ENCODE measurements at places on chromosomes 3 and 15.

DNA sequence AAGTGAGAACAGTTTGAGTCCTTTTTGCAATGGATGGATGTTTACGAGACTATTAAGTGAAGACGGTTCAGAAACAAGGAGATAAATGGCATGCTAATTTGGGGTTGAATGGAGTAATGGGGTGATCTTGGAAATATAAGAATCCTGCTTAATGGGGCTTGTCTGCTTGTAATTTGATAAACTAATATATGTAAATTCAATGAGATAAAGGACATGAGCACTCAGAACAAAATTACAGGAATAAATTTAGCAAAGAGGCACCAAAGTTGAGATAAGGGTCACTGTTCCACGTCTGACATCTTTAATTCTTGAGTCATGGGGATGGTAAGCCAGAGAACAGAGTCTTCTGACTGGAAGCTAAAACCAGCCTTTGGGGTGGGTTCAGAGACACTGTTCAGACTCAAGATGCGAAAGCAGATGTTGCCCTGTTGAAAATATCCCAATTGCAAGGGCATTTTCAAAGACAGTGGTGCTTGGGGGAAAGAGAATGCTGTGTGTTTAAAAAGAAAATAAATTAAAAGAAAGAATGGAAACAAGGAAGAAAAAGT is 67.8 kb upstream of the CHRNB4 start:
- peak; percentile 51 for DNase-seq

DNA sequence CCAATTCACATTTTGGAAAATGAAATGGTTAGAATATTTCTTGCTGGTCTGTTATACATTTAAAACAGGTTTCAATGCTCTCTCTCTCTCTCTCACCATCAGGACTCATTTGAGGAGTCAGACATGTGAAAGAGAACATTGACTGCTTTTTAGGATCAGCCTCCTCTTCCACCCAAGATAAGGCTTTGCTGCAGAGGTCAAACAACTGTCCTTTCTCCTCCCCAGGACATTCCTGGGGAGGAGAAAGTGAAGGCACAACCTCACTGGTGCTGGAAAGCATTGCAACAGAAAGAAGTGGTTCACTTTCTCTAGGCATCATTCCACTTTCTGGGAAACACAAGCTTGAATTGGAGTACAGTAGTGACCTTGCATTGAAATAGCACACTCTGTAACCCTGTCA is 409.1 kb upstream of the NR2F2 start:
- no peak for DNase-seq

DNA sequence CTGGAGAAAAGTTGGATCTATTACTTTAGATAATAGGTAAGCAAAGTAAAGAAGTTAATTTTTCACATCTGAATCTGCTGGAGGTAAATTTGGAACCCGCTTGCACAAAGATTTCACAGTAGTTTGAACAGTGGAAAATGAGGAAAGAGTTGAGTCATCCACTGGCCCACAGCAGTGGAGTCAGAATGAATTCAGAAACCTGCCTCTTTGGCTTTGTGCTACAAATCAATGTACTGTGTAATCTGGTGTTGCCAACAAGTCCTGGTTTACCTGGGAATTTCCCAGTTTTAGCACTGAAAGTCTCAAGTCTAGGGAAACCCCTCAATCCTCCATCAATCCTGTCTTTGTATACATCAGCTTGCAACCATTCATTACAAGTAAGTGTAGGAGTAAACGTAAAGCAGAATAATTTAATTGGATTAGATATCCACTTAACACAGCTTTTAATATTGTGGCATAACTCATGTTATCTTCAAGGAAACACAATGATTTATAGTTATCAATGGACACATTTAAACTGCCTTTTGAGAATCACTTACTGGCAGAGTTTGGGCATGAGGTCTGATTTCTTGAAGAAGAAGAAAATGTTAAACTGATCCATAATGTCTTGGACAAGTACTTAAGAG is 100.6 kb downstream of the DCLK3 start:
- DNase-seq = no peak

DNA sequence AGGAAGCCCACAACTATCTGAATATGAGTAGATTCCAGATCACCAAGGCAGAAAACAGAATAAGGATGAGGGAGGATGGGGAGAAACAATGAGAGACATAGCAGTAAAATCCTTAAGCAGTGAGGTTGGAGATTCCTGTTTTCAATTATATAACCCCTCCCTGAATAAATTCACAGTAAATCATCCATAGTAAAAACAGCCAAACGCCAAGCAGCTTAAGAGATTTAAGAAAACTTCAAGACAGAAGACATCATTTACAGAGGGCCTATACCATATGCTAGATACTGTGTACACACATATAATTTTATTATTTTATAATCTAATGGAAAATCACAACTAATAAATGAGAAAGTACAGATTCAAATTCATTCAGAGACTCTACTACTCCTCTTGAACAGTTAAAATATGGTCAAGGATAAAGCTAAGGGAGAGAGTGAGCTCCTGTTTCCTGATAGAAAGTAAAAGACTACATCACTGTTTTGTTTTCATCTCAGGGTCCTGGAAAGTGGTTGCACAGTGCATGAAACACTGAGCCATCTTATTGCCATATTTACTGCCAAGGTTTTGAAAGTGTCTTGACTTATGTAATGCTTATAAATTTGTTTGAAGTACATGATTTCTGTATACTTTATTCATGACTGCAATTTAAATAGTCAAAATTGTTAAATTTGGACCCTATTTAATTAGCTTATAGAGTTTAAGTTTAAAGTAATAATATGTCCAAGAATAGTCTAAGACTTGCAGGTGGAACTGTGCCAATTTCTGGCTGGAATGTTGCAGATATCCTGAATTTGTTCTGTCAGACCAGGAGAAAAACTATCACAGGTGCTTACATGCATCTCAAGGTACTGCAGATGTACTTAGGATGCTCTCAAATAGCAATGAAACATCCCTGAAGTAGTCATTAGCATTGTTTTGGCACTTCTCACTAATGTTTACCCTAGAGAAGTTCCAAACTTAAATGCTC is 141.4 kb downstream of the TBL1XR1 start:
- DNase-seq = peak; percentile 24

GRCh38 chr3:129739634-129740033 is 133.2 kb upstream of the PLXND1 start:
- no peak for DNase-seq

DNA sequence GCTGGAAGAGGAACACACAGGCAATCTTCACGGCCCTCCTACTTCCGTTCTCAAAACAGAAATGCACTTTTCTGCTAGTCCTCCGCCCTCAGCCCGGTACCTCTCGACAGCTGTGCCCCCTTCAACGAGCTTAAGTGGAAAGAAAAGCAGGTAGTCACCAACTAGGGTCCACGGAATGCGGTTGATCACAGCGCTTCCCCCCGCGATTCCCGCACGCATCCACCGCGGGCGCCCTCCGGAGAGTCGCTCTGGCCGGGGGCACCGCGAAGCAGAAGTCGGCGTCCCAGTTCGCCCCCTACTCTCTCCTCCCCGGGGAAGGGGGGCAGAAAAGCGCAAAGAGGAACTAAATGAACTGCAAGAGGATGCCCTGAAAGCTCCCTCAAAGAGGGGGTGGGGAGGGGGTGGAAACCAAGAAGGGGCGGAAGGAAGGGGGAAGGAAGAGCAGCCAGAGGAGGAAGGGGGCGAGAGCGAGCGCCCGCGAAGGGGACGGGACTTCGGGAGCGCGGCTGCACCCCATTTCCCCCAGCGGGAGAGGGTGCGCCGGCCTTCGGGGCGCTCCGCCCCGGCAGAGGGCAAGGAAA is 738 bp downstream of the ACAP2 start:
- DNase-seq = peak; percentile 80

DNA sequence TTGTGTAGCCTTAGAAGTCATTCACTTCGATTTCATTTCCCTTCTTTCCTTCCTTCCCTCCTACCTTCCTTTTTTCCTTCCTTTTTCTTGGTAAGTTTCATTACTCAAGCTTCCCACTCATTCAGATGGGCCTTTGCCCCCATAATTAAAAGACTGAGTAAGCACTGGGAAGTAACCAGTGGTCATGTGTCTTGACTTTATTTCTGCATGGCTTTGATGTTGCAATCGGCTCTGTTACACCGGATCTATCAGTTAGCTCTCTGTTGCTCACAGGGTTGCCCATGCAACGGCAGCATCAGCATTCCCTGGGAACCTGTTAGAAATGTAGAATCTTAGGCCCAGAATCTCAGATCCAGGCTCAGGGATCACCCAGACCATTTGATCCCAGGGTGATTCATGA is 25.6 kb upstream of the LARS2 start:
- no peak for DNase-seq

- DNase-seq = no peak
Observed at GRCh38 chr15:69863446-69863845, 234.3 kb downstream of the TLE3 start.

DNA sequence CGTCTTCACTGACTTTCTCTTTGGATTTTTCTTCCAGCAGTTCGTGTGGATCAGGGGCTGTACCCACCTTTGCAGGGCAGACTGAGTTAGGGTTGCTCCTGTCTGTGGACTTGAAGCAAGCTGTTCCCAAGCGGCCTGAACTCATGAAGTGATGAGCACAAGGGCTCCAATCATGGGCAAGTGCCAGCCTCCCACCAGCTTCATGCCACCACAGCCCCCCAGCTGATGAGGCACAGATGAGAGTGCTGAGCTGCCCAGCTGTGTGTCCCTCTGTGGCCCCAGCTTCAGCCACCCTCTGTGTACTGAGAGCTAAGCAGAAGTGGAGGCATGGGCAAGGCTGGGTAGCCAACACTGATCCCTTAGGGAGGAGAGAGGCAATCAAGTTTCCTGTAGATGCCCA is 3.3 kb upstream of the PLCB2 start:
- no peak for DNase-seq

- DNase-seq = peak; percentile 18
Observed at GRCh38 chr3:61684386-61684785, 123.0 kb downstream of the PTPRG start.

GRCh38 chr15:74193299-74193718 is 9.3 kb downstream of the STRA6 start:
- DNase-seq = peak; percentile 36

DNA sequence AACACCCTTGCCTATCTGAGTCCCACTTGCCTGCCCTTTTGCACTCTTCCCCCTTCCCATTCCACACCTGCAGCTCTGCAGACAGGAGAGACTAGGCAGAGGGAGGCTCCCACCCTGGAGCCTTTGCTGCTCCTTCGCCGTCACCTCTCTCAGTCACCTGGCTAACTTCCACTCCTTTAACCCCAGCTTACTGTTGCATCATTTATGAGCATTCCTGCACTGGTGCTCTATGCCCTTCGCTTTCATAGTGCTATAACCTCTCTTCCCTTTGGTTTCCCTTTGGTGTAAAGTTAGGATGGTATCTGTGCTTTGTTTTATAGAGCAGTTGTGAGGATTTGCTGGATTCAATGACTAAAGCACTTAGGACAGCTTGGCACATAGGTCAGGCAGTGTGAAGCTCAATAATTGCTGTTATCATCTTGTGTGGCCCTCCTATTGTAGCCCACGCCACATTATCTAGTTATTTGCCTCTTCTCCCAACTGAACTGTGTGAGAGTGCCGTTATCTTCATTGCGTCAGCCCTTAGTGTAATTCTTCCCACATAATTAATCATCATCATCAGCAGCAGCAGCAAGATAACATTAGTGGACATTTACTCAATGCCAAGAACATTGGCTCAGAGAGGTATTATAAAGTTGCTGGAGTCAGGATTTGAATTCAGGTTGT is 253.9 kb downstream of the CACNA2D3 start:
- peak; percentile 1 for DNase-seq

DNA sequence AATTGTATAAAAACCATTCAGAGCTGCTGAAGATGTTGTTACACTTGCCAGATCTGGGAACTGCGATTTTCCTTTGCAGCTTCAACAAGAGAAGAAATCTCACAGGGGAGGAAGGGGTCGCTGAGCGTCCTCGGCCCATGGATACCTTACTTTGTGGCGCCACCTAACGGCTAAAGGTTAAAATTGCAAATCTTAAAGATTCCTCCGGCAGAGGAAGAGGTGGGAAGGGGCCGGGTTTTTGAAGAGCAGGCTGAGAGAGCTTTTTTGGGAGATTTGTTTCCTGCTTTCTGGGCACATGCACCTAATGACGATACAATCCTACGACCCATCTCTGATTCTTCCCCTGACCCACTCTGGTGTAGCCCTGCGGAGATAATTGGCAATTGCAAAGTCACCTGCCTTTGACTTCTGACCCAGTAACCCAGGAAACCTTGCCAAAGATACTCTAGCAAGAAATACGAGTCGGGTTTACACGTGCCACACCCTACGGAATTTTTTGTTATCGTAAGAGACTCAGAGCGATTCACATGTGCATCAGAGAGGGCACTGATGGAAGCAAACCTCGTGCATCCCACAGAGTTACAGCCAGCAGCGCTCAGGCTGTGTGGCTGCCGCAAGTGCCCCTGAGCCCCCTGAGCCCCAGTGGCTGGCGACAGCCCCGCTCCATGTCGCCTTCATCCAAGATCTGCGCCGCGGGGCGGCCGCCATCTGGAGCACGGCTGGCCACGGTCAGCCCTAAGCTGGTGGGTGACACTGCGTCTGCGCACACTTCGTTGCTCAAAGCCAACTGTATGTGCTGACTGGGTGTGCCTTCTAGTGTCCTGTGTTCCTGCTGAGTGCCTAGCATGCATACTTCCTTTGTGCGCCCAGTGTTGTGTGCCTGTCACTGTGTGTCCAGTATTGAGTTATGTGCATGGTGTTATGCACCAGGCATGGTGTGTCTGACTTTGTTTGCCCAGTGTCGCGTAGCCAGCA is 55.2 kb upstream of the CHRNA7 start:
- peak; percentile 81 for DNase-seq

DNA sequence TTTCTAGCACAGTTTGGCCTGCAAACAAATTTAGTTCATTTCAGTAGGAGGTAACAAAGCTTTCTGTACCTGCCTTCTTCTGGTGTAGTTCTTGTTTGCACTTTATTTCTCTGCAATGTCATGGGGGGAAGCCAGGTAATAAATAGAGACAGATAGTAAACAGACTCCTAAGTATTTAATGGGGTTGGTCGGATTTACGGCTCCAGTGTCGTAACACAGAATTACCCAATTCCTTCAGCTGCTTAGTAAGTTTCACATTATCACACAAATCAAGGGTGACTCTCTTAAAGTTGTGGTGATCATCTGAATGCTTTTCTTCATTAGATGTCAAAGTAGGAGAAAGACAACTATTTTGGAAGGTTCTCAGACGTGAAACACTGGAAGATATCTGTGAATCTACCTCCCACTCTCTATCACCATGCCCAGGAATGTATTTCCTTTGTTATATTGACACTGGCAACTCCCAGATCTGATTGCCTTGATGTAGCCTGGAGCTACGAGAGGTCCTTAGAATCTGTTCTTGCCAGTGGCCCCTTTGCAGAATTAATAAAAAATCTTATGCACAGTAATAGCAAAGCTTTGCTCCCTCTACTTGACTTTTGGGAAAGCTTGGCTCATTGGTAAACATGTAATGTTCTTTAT is 25.0 kb upstream of the TMC3 start:
- no peak for DNase-seq

- DNase-seq = peak; percentile 84
Observed at GRCh38 chr15:35444557-35445204, 101.3 kb downstream of the DPH6 start.
